ENCODE measurements at places on chromosomes 6 and 20. TPM values are rescaled to one million over a fixed set of nuclear protein-coding genes. Genes with fewer than 3 reads are reported as not detected.

The FAM209B gene
- not detected for total RNA-seq

GRCh38 chr6:158376631-158377081 is 64.4 kb downstream of the TULP4 start:
- no peak for DNase-seq

DNA sequence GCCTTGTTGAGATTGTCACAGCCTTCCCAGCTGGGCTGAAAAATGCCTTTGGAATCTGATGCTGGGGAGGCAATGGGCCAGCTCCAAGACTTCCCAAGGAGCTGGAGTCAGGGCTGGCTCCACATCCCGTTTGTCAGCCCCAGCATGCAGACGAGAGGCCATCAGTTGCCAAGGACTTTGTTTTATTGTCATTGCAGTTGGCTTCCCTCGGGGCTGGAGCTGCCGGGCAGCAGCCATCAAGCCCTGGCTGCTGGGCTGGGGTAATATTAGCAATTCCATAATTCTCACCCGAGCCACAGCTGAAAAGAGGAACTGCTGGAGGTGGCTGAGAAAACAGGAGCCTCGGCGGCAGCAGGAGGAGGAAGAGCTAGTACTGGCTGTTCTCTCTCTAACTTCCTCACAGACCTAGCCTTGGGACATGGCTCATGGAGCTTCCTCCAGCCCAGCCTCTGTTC is 182.5 kb downstream of the CDC5L start:
- no peak for DNase-seq

The ID4 gene
- total RNA-seq = 31.9 TPM

The OR2H1 gene
- total RNA-seq = not detected

GRCh38 chr6:145892026-145892425 is 72.1 kb downstream of the SHPRH start:
- DNase-seq = no peak

The TMEM244 gene
- not detected for total RNA-seq

DNA sequence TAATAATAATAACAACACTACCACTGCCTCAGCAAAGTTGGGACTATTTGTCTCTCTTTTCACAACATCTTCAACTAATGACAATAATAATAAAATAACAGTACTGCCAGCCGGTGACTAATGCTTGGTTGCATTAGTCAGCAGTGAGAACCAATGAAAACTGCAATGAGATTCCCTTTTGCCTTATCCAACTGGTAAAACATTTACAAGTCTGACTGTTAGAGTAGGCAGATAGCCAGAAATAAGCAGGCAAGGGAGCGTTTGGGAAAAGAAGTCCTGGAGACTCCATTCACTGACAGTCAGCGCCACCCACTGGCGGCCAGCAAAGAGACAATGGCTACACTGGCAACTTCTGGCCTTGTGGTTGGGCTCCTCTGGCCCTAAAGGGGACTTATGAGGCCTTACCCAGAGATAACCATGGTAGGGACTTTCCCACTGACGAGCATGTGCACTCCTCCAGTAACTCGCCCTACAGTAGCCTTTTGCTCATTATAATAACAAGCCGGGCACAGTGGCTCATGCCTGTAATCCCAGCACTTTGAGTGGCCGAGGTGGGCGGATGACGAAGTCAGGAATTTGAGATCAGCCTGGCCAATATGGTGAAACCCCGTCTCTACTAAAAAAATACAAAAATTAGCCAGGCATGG is 3.4 kb upstream of the NSFL1C start:
- DNase-seq = peak; percentile 93

The MTFR2 gene
- total RNA-seq = 2.7 TPM

The DNAH8 gene
- not detected for total RNA-seq

The HLA-DPA1 gene
- 8.7 TPM for total RNA-seq

DNA sequence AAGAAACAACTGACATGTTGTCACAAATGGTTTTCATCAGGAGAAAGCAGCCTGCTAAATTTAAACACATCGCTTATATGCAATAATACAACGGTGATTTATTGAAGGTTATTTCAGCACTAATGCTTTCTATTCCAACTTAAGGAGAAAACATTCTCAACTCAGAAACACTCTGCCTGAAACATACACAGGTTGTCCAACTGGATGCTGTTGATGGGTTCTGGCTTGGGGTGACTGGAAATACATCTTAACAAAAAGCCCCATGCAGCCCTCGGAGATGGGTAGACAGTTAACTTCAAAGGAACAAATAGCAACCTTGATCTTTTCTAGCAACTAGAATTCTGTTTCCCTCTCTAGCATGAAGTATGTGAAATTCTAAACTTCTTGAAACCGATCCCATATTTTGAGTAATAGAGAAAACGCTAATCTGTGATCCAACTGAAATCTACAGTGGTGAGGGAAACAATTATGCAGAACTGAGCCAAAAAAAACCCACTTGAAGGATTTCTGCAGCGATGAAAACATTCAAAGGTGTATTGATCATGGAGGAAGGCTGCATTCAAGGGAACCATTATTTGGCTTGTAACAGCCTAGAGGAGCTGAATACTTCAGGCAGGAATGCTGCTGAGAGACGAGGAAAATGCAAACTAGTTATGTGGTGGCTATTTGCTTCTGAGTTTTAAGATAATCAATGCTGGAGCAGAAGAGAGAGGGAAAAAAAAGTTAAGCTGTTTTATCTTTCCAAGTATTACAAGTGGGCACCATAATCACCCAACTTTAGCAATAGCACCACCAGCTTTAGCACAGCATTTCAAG is 6.9 kb downstream of the ZMYND8 start:
- DNase-seq = no peak

The RGS17 gene
- 1.2 TPM for total RNA-seq

DNA sequence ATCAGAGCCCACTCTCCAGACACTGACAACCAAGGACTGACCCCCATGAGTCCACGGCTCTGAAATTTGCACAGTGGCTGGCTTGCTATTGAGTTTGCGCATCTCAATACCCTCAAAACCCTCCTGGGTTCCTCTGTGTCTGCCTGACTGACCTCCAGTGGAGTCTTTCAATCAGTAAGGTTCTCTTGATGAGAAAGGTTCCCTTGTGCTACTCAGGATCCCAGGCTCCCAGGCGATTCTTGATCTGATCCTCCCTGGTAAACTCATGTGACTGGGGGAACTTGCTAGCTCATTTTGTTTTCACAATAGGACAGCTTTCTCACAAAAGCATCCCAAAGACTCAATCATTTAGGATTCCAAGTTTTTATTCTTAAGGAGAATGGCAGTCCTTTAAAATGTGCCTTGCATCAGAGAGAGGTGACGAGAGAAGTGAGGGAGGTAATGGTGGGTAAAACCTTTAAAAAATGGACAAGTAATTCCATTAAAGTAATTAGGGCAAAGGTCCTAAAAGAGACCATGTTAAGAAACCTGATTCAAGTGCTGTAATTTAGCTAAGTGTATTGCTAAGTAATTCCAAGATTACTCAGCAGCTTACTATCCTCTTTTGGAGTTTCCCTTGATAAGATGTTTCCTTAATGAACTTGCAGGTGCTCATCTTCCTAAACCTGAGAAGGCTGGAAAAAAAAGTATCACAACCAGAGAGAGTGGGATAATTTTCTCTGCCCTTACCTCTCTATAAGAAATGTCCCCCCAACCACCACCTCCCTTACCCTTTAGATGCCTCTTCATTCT is 304.7 kb upstream of the SGK1 start:
- peak; percentile 51 for DNase-seq

DNA sequence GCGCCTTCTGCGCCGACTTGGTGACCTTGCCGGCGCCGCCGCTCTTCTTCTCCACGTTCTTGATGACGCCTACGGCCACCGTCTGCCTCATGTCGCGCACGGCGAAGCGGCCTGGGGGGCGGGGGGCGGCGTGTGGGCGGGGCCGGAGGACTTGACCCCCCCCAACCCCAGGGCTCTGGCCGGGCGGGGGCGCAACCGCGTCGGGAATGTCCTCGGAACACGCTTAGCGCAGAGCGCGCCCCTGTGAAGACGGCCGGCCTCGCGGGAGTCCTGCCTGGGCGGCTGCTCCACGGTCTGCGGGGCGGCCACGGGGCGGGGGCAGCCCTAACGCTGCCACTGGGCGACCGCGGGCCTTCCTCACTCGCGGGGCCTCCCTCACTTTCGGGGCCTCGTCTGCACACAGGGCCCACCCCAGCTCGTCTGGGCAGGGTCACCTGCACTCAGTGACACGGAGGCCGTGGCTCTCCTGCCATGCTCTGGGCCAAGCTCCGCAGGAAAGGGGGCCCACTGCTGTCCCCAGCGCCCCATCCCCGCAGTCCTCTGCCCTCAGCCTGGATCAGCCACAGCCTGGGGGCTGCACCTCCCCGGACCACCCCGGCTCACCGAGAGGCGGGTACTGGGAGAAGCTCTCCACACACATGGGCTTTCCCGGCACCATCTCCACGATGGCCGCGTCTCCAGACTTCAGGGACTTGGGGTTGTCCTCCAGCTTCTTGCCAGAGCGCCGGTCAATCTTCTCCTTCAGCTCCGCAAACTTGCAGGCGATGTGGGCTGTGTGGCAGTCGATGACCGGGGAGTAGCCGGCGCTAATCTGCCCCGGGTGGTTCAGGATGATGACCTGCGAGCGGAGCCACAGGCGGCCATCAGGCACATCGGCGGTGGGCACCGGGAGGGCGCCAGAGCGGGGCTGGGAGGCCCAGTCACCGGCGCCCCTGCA is 10.3 kb downstream of the EEF1A2 start:
- DNase-seq = no peak

GRCh38 chr6:131967948-131968347 is 16.8 kb upstream of the CCN2 start:
- DNase-seq = no peak

The ADAT2 gene
- total RNA-seq = 11.2 TPM

The MUC21 gene
- not detected for total RNA-seq

The ZC2HC1B gene
- total RNA-seq = not detected

GRCh38 chr20:63536241-63536977 is 767 bp downstream of the PTK6 start:
- DNase-seq = peak; percentile 43

The IL17A gene
- not detected for total RNA-seq

GRCh38 chr20:62229667-62230066 is 8.7 kb upstream of the OSBPL2 start:
- no peak for DNase-seq

DNA sequence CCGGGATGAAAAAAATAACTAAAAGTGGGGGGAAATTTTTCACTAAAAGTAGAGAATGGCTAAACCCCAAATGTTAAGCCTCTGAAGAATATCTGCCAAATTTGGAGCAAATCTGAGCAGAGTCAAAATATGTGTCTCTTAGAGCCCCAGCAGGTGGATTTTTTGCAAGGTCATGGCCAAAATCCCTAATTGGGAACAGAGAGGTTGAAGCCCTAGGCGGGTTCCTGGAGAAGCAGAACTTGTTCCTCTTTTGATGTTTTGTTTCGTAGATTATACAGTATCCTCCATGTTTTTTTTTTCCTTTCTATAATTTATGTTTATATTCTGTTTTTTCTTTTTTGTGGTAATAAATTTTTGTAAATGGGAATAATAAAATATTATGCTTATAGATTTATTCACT is 94.4 kb downstream of the PLCB4 start:
- no peak for DNase-seq

- DNase-seq = no peak
Observed at GRCh38 chr6:77633993-77634715, 18.7 kb upstream of the MEI4 start.

GRCh38 chr6:15501826-15502445 is 160.9 kb downstream of the DTNBP1 start:
- no peak for DNase-seq

DNA sequence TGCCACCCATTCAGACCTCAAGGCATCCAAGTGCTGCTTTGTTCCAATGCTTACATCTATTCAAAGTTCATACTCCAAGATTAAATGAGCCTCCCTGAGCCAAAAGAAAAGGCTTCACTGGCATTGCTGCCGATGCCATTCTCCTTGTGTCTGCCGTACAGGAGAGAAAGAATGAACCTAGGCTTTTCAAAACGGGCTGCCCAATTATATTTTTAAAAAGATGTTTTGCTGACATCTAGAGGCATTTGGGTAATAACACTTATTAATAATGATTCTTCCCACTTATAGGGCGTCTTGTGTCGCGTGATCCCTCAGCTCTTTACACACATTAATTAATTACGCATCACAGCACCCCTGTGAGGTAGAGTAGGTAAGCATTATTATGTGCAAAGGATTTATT is 545.6 kb downstream of the PKHD1 start:
- peak; percentile 61 for DNase-seq

The KIAA0408 gene
- total RNA-seq = 3.7 TPM

GRCh38 chr6:28977341-28978132 is 27.6 kb downstream of the ZNF311 start:
- DNase-seq = no peak

- no peak for DNase-seq
Observed at GRCh38 chr6:100179576-100179975, 185.6 kb upstream of the MCHR2 start.

The PTGIS gene
- 0.16 TPM for total RNA-seq

DNA sequence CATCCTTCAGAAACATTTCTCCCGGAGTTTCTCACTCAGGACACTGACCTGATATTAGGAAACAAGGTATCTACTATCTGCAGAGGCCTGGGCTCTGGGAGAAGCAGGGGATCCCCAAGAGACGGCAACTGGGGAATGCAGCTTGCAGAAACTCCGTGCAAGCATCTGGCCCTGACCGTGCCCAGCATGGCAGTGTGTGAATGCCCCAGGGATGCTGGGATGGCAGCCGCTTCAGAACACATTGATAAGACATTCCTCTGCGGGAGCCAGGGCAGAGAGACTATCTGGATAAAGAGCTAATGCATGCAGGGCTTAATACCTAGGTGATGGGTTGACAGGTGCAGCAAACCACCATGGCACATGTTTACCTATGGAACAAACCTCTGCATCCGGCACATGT is 55.4 kb downstream of the NFATC2 start:
- DNase-seq = no peak

GRCh38 chr6:81486234-81486633 is 266.2 kb downstream of the TENT5A start:
- DNase-seq = no peak
